ENCODE measurements at places on chromosomes 2 and 18.

DNA sequence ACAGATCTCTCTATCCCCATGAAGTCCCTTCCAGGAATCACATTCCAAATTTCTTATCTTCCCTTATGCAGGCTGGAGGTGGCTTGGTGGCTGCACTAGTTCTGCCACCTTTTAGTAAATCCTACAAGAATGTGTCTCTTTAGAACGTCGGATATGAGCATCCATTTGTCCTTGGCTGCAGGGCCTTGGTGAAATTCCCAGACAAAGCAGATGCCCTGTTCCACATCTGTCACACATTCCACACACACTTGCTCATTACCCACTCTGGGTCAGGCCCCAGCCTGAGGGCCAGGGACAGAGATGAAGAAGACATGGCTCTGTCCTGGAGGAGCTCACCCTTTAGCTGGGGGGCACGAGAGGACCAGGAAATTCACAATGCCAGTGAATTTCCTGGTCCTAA, 31.2 kb upstream of the GPR17 start:
- no peak for DNase-seq

DNA sequence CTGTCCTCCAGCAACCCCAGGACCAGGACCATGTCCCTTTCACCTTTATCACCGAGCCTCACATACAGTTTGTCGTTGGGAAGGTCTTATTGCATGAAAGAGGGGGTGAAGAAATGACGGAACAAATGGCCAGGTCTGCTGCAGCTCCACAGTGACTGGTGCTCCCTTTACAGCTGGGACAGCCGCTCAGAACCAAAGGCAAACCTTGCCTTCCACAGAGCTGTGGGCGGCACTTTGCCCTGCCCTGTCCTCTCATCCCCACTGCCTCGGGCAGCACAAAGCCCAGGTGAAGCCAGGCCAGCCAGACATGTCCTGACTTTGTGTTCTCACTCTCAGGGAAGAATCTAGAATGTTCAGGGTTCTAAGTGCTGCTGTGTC, 961 bp downstream of the GPR55 start:
- no peak for DNase-seq

DNA sequence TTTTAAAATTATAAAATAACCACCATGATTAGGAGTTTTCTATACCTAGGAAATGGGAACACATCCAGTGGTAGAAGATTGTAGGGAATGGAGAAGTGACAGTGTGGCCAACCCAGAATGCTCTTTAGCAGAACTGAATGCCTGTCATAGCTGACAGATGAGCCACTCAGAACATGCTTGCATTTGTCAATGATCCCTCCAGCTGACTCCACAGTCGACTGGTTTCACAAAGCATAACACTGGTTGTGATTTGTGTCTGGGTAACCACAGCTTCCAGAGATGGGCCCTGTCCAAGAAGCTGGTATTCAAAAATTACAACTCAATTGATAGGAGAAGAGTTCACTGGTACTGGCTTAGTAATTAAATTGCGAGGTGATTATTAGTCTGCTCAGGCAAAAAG, 9.0 kb upstream of the CTIF start:
- no peak for DNase-seq

DNA sequence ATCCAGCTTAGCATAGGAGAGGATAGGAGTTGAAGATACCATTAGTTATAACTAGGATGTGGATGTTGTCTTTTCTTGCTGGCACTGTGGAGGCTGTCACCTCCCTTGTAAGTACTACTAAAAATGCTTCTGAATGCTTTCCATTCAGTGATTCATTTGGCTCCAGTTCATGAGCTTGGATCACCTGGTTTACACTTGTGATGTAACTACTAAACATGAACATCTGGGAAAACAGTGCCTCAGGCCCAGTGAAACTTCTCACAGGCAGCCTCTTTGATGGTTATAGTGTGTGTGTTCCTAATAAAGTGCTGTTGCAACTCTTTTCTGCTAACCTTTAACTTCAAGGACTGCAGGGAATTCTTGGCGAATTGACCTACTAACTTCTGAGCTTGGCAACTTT, 13.0 kb upstream of the SLC9A2 start:
- no peak for DNase-seq

GRCh38 chr2:86818957-86819356, 28.2 kb upstream of the CD8A start:
- DNase-seq, result no peak

DNA sequence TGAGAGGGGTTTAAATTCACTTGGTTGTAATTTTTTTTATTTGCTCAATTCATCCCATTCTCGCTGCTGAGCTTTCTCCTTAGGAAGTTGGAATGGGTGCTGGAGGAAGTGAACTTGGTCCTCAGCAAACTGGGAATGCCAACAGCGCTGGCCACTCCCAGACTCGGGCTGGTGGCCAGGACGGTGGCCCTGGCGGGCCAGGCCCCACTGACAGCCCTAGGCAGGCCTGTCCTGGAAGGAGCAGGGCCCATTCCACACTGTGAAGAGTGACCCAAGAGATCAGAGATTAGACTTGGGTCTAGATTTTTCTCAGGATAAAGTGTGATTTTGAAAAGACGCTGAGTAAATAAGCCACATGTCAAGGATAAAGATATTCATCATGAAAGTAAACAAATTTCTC, 132.7 kb downstream of the HDAC4 start:
- no peak for DNase-seq

- DNase-seq, result no peak
Measured at GRCh38 chr2:6806604-6807003, 59.1 kb downstream of the CMPK2 start.

DNA sequence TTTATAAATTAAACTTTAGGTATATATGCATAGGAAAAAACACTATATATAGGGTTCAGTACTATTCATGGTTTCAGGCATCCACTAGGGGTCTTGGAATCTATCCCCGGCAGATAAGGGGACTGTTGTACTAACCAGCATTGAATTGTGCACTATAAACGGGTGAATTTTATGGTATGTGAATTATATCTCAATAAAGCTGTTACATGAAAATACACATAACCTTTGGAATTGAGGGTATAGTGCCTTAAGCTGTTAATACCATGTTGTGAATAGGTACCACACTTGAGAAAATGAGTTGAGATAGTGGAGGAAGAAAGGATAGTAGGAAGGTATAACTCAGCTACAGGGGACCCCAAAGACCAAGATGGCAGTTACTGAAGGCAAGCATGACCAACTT, 167.3 kb downstream of the HAUS1 start:
- DNase-seq, result no peak

- no peak for DNase-seq
Measured at GRCh38 chr18:57957210-57957609, 86.8 kb upstream of the NEDD4L start.

GRCh38 chr2:240133401-240133800, 2.7 kb downstream of the COPS9 start:
- DNase-seq, result no peak

DNA sequence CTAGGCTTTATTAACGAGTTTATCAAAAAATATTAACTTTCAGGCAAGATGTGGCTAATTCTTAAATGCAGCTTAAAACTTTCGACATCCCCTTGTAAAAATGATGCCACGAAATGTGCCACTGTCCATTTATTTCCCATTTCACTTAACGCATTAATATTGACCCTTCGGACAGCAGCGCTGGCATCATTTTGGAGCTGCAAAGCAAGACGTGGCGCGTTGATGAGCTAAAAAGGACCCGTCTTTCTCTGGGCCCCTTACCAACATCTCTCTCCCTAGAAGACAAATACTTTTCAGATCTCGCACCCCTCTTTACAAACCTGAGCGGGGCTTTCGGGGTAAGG, 367.9 kb downstream of the MTX2 start:
- no peak for DNase-seq

GRCh38 chr18:65206551-65207260, 544.1 kb upstream of the CDH7 start:
- DNase-seq, result peak; percentile 42

DNA sequence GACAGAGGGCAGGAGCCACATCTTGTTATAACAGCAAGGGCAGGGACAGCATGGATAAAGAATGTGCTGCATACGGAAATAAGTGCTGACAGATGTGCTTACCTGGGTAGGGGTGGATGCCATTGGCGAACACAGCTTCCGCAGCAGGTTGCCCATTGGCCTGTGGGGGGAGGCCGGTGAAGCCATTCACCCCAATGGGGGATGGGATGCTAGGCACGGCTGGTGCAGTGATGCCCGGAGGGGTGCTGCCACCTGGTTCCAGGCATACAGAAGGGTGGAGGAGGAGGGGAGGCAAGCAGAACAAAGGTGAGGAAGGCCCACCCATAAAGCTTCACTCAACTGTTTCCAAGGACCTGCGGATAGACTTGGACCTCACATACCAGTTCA, 294.9 kb downstream of the CELF4 start:
- no peak for DNase-seq

- no peak for DNase-seq
Measured at GRCh38 chr2:240433973-240434727, 1.3 kb upstream of the GPC1 start.

DNA sequence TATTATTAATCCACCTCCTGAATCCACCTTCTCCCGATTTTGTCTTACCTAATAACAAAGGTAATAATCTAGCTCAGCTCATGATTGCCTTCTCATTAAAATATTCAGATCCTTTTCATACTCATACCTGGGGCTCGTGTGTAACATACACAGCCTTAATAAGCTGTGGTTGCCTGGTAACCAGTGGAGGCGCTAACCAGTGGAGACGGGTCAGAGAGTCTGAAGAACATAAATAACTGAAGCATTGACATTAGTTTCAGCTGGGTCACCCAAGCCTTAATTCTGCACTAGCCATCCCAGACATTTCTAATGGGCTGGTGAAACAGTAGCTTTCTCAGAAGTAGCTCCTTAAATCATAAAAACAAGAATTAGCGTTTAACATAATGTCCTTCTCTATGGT, 14.8 kb upstream of the DTNA start:
- no peak for DNase-seq

DNA sequence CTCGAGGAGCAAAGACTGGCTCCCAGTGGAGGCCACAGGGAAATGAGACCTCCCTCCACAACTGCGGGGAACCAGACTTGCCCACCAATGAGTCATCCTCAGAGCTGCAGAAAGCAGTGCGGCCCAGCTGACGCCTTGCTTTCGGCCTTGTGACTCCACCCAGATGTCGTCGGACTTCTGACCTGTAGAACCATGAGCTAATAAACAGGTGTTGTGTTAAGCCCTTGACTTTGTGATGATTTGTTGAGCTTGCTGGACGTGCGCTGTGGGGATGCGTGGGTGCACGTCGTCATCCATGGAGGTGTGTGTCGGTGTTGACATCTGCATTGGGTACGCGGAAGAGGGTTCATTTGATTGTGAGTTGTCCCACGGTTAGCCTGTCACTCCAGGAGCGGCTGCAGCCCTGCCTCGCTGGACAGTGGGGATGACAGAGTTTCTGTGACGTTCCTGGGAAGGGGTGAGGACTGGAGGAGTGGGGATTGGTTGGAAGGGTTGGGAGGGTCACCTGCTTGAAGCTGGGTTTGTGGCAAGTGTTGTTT, 154.1 kb downstream of the SH3BP4 start:
- DNase-seq, result no peak

- no peak for DNase-seq
Measured at GRCh38 chr2:162888652-162889051, 50.1 kb upstream of the KCNH7 start.

GRCh38 chr2:170716851-170717598, 1.9 kb downstream of the SP5 start:
- peak; percentile 86 for DNase-seq

DNA sequence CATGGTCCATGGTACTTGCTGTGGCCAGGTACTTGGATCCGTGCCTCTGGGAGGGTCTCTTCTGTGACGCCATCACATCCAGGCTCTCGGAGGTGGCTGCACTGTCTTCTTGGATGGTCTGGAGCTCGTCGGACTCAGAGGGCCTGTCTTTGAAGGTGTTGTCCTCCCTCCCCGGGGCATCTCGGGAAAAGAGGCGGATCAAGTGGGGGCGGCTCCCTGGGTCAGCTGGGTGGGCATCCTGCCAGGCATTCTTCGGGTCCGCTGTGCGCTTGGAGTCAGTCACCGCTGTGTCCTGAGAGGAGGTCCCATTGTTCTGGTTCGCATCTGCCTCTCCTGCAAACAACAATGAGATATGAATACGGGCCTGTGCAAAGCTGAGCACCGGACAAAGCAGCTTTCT, 115.6 kb downstream of the MBP start:
- DNase-seq, result no peak

DNA sequence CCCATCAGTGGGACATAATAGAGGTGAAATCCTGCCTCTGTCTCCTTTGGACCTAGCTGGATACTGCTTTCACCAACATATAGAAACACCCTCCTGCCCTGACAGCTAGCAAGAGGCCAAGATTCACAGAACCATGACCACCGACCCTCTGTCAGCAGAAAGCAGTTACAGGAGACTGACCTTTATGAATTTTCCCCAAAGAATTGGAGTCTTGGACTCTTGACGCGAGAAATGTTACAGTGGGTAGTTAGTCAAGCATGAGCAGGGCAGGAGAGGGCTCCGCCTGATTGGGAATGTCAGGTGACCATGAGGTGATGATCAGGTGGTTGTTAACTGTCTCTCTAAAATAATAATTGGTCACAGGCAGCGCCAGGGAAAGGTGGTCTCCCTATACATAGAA, 1002.3 kb downstream of the TDRD15 start:
- no peak for DNase-seq

DNA sequence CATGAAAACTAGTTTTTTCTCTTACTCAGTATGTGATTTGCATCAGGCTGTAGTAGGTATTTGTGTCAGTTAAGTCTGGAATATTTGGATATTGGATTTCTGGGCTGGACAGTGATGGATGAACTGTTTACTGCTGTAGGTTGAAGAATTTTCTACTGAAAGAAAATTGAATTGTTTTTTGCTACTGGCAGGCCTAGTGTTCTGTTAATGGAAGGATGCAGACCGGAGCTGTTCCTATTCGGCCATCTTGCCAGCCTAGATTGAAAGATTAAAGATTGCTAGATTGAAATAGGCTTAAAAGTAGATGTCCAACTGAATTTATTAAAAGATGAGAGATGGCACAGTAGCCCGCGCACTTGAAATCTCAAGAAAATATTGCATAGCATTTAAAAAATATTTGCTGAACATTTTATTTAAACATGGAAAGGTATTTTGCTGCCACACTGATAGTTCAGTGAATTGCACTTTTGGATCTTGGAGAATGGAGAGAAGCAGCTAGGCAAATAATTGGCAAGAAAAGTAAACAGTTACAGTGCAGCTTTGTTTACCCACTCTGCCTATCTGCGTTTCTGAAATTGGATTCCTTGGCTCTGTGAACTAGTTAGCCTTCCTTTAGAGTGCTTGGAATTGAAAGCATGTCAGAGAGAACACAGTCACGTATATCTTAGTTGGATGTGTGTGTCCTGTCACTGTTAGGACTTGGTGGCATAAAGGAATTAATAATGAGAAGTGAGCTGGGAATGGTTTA, 54.1 kb downstream of the EPB41L5 start:
- no peak for DNase-seq
